ENCODE measurements at places on chromosomes 7 and 10.

DNA sequence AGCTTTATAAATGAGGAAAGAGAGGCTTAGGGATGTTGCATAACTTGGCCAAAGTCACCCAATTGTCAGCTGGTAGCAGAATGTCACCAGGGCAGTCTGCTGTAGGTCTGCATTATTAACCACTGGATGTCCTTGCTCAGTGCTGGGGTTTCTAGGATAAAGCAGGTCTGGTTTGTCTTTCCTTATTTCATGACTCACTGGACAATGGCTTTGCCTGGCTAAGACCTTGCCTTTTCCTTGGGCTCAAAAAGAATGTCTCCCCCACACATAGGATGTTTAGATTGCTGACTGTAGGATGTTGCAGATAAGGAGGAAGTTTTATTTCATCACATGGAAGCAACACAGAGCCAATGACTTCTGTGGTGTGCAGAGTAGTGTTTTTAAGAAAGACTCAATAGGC is 29.4 kb downstream of the WDFY4 start:
- no peak for DNase-seq

DNA sequence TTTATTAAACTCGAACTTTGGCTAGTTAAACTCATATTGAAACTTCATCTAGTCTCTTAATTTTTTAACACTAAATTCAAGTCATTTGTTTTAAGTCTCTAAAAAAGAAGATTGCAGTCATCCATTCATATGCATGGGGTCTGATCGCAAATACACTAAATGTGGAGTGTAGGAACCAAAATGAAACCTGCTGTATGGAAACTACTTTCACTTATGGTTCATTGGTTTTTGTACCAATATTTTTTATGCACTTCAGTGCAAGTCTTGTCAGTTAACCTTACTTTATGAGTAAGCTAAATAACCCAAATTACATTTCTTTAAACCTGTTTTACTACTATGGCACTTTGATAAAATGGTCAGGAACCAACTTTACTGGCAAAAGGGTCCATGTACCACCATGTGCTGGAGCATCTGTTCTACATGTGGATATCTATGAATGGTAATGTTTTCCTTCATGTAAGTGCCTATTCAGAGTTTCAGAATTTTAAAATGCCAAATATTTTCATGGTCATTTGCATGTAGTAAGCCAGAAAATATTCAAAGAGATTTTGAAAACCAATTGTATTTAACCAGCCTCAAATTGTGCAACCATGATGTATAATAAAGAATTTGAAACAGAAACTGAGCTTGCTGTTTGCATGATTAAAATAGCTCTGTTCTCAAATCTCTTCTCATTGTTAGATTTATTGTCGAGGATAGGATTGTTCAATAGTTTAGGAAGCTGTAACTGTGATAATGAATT is 7.6 kb upstream of the SUPV3L1 start:
- DNase-seq, result no peak

DNA sequence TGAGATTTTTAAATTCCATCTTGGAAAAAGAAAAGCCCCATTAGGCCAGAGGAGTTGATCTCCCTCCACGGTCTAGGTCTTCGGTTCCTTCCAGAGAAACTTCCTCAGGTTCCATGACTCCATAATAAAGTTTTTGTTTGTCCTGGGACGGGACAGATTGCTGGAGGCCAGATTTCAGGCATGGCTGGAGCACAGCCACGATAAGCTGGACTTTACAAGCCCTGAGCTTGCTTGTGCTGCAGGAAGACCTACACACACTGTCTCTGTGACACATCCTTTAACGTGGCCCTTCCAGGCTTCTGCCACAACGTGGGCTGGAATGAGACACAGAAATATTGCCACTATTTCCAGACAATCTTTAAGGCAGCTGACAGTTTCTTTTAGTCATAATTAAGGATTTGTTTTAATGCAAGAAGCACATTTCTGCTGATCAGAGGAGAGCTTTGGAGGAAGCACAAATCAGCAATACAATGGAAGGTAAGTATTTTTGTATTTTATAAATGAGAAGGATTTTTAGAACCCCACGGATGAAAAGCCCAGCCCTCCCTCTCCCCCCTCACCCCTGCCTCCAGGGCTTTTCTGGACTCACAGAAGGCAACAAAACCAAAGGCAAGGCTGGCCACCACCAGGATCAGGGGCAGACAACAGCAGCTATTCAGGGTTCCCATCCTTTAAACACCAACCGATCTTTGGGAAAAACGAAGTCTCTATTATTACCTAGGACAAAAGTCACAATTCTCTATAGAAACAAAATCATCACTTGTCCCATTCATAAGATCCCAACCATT is 6.5 kb downstream of the CTBP2 start:
- no peak for DNase-seq

GRCh38 chr10:45199205-45199740 is 116.1 kb downstream of the OR13A1 start:
- no peak for DNase-seq

GRCh38 chr10:15254808-15255648 is 86.5 kb upstream of the NMT2 start:
- DNase-seq, result no peak

DNA sequence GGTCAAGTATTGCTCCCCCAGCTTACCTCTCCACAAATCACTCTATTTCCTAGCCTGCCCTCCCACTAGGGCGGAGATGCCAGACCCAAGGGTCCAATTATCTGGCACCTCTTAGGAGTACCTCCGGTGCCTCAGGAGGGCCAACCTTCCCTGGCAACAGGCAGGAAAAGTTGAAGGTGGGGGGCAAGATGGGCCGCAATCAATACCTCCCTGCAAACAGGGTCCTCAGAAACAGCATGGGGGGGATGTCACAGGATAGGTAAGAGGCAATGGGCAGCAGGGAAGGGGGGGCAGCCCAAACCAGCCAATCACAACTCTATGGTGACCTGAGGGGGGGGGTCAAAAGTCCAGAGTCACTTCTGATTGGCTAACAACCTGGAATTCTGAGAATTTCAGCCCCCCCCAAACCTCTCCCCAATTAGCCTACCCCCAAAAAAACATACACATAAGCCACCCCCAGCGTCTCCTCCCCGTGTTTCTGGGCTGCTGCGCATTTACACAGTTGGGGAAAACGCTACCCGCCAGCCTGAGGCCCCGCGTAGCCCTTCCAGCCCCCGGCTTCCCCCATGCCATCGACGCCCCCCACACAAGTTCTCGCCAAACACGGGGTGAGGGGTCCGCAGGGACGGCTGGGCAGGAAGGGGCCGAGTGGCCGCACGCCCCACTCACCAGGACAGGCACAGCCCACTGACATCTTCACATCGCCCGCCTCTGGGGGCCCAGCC is 589 bp downstream of the LDB1 start:
- DNase-seq, result peak; percentile 61

DNA sequence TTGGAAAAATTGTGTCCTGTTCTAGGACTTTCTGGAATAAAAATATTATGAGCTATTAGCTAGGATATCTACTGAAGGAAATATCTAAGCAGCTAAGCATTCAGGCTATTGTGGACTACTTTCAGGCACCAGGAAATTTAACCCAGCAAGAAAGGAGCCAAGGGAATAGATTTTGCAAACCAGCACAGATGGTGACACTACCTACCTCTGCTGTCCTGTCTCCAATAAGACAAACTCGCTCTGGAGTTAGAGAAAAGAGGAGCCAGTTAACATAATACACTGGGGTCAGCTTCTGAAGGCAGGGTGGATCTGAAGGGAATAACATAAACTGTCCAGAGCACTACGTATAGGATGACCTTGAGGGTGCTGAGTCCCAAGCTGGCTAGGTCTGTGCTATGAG is 223.7 kb upstream of the PRSS58 start:
- DNase-seq, result no peak

DNA sequence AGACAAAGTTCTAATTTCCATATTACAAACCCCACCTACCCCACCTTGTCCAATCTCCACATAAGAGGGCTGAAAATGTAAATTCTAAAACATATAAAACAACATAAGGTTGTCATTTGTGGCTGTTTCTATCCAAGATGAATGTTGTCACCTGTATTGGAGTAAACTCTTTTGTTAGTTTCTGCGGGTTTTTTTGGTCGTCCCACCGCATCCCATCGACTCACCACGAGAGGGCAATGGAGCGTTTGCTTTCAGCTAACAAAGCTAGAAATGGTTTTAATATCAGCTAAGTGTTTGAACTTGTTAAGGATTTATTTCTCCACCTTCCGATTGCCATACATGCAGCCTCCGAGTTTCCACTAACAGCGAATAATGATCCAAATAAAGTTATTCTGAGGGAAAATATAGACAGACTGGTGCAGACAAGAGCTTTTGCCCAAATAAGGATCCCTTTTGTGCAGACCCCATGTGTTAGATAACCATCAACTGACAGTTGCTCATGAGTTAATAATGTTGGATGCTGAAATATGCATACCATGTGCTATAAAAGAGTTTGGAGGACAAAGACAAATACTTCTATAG is 137.2 kb downstream of the ARID5B start:
- no peak for DNase-seq

GRCh38 chr7:38777609-38778008 is 131.4 kb downstream of the VPS41 start:
- DNase-seq, result no peak

DNA sequence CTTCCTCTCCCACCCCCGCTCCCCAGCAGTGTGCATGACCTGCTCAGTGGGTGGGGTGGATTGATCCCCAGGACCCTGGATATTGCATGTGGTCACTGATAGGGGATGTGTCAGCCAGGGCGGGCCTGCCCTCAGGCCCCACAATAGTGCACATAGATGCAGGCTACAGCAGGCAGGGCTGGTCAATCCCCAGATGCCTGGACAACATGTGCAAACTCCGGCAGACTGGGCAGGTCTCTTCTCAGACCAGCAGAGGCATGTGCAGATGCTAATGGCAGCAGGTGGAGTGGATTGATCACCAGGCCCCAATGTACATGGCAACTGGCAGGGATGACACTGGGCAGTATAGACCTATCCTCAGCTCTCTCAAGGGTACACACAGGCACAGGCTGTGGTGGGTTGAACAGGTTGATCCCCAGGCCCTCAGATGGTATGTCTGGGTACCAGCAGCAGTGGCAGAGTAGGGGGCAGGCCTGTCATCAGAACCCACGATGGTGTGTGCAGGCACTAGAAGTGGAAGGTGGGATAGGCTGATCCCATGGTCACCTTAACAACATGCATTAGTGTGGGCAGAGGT is 98.6 kb downstream of the LANCL2 start:
- DNase-seq, result no peak

GRCh38 chr7:24755541-24756407 is 1.5 kb downstream of the GSDME start:
- DNase-seq, result no peak

DNA sequence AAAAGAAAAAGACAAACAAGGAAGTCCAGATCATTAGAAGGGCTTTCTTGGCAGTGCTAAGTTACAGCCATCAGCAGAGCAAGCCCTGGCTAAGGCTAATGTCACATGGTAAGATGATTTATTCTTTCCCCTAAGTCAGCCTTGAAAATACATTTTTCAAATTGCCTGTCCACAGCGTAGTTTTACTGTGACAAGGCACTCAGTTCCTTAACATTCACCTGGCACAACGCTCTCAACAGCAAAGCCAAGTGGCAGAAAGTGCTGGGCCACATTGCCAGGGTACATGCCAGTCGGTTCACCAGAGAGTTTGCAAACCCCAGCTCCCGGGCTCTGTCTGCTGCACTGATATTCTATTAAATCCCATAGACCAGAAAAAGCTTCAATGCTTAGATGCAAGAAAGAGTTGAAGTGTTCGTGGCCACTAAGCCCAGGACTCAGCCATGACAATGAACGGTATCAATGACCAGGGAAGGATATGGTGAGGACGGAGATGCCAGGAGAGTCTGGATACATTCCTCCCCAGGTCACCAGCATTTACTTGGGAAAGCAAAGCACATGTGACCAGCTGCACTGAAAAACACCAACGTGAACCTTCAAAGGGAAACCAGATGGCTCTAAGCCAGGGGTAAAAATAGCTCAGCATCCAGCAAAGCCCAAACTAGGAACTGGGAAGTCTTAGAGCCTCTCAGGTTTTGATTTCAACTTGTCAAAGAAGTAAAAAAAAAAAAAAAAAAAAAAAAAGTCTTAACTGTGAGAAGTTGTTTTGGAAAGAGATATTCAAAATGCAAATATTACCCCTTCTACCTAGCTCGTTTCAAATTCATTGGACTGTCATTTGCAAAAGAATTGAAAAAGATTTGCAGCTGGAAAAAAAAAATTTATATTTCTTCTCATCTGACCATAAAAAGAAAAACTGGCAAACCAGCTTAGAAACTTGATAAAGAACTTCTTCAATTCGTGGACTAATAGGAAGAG is 23.9 kb upstream of the MPP7 start:
- no peak for DNase-seq

DNA sequence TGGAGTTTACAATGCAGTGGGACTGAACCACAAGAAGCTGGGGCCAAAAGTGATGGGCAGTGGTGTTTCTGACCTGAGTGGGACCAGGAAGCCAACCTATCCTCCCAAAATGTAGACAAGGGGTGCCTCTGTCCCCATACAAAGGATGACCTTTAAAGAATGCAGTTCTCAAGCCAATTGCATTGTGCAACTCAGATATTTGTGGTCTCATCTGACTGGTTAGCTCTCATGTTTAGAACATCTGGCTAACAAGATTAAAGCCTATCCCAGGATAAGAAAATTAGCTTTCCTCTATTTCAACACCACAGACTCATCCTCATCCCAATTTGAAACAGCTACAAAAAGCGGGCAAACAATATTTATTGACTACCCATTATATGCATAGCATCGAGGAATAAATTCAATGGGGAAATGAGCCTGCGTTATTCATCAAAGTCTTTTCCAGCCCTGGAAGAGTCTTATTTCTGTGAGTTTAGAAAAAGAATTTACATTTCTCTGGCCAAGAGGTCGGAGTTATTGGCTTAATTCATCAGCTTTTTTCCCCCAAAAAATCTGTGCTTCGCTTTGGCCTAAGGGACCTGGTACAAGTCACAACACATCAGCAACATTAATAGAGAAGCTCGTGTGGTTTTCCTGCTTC is 26.7 kb downstream of the ELMO1 start:
- no peak for DNase-seq

DNA sequence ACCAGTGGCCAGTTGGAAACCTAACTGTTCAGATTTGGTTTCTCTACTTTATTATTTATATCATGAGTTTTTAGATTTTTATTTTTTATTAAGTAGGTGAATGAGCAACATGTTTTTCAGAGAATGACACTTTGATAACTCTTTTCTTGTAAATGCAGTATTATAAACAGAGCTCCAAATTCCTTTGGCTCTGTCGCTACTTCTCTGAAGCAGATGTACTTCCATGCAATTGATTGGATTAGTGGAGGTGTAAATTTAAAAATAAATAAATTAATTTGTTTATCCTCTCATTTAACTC is 34.3 kb upstream of the ICA1 start:
- DNase-seq, result no peak

DNA sequence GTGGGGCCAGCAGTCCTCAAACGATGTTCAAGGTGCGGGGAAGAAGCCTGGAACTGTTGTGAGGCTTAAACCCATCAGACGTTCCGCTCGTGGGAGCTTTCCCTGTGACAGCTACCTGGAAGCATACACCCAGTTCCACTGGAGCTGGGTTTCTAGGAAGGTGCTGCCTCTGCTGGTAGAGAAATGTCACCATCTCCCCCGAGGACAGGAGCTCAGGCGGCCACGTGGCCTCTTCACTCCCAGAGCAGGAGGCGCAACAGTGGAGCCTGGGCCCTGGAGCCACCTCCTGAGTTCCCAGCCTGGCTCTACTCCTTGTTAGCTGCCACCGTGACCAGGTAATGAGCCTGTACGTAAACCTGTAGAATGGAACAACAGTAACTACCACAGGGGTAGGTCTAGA is 156.1 kb downstream of the ADARB2 start:
- no peak for DNase-seq

All from hematopoietic multipotent progenitor cell treated with erythropoietin and hydrocortisone succinate and interleukin-3 and kit ligand, for 15 days (in vitro differentiated cells).